AG10803 (cell line): ENCODE measurements at places on chromosomes 7 and 10.

GRCh38 chr7:47814905-47815613, 133.2 kb downstream of the PKD1L1 start:
- DNase-seq: no peak

DNA sequence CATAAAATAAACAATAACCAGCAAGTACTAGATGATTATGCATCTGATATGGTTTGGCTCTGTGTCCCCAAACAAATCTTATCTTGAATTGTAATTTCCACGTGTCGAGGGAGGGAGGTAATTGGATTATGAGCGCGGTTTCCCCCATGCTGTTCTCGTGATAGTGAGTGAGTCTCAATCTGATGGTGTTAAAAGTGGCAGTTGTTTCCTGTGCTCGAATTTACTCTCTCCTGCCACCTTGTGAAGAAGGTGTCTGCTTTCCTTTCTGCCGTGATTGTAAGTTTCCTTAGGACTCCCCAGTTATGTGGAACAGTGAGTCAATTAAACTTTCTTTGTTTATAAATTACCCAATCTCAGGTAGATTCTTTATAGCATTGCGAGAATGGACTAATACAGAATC, 15.1 kb downstream of the CNTNAP2 start:
- DNase-seq: no peak

DNA sequence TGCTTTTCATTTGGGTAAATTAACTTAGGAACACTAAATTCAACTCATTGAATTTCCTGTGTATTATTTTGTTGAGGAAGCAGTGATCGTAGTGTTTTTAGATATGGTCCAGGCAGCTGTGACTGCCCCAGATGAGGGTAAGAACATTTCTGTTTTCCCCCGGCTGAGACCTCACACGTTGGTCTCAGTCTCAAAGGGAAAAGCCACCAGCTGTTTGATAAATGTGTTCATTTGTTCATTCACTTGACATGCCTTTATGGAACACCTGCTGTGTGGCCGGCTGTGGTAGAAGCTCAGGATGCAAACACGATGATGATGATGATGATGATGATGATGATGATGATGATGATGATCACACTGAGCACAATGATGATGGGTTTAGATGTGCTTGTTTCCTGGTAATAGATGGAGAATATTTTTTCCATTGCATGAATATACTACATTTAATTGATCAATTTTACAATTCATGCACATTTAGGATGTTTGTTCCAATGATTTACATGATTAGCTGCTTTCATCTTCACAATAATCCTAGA, 125.6 kb upstream of the ZNF32 start:
- no peak for DNase-seq

DNA sequence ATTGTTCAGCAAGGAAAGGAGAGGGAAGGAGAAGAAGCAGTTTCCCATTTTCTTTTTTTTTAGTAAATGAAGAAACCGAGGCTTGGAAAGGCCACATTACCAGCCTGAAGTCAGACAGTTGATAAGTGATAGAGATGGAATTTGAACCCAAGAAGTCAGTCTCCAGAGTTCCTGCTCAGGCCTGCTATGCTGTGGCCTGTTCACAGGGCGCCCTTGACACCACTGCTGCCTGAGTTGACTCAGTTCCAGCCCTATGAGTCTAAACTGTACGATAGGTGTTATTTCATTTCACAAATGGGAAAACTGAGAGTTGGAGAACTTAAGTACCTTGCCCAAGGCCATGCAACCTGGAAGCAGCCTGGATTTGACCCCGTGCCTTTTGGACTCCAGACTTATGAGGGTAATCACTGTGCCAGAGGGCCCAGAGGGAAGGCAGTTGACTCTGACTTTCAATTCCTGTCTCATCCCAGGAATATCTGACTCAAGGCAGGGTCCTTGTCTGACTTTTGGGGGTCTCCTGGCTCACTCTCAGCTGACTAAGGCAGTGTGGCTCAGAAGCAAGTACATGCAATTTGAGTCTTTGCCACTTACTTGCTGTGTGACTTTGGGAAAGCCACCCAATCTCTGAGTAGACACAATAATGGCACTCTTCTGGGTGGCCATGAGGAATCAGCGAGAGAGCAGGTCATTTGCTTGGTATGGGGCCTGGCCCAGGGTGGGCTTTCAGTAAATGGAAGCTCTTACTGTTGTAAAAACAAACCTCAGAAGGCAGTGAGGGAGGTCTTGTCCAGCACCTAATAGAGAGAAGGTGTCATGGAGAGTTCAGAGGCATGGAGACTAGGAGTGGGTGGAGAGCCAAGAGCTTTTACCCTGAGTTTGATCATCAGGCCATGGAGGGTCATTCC, 17.9 kb upstream of the RBM20 start:
- no peak for DNase-seq

DNA sequence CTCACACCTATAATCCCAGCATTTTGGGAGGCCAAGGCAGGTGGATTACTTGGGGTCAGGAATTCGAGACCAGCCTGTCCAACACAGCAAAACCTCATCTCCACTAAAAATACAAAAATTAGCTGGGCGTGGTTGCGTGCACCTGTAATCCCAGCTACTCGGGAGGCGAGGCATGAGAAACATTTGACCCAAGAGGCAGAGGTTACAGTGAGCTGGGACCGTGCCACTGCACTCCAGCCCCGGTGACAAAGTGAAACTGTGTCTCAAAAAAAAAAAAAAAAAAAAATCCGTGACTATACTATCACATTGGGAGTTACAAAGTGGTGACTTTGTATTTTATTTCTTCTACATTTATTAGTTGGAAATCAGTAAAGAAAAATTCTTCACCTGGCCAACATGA, 101.2 kb downstream of the EPC1 start:
- no peak for DNase-seq

GRCh38 chr10:98172073-98172472, 37.6 kb downstream of the R3HCC1L start:
- peak; percentile 84 for DNase-seq

DNA sequence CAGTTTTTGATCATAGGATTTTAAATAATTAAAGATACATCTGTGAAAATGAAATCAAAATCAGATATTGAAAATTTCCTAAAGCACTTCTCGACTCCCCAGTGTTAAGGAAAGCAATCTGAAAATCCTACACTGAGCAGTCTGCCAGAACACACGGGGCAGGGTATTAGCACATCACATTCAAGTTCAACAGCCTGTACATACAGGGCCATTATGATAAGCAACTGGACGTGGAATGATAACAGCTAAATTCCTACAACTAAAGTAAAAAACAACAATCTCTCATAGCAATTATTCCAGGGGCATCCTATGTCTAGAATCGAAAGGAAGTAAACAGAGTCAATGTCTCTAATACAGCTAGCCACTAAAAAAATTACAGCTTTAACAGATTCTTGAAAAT, 31.7 kb downstream of the TRDMT1 start:
- DNase-seq: no peak

DNA sequence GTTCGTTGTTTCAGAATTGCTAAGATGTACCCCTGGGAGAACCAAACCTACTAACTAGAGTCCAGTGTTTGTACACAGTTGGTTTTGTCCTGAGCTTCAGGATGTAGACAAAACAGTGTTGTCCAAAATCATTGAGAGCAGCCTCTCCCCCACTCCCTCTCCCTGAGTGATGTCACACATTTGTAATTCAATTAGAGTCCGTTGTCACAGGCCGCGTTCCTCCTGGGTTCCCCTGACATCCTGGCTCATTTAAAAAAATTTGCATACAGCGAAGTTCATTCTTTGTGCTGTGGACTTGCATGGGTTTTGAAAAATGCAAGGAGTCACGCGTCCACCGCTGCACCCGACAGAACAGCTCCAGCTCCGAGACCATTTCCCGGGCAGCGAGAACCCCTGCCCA, 10.3 kb downstream of the GRIFIN start:
- no peak for DNase-seq

DNA sequence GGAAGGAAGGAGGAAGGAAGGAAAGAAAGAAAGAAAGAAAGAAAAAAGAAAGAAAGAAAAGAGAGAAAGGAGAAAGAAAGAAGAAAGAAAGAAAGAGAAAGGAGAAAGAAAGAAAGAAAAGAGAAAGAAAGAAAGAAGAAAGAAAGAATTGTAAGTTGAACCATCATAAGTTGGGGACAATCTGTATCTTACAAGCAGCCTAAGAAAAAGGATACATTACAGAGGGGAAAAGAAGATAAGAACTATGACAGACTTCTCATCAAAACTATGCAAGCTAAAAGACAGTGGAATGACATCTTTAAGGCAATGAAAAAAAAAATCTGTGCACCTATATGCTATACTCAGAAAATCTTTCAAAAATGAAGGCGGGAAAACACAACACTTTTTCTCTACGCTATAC, 50.3 kb upstream of the SP4 start:
- DNase-seq: no peak

DNA sequence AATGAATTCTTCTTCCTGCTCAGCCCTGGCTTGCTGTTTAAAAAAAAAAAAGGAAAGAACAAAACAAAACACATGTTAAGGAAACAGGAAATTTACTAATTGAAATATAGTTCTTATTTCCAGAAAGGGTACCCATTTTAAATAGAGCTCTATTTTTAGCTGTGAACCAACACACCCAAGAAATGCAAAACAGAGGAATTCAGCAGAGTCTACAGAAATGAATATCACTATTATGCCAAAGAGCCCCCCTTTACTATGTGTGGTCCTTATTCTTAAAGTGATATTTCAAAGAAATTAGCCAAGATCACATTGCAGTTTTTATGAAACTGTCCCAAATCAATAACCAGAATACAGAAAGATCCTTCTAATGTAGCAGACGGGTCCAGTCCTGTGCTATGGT, 53.7 kb downstream of the CCDC6 start:
- DNase-seq: no peak

DNA sequence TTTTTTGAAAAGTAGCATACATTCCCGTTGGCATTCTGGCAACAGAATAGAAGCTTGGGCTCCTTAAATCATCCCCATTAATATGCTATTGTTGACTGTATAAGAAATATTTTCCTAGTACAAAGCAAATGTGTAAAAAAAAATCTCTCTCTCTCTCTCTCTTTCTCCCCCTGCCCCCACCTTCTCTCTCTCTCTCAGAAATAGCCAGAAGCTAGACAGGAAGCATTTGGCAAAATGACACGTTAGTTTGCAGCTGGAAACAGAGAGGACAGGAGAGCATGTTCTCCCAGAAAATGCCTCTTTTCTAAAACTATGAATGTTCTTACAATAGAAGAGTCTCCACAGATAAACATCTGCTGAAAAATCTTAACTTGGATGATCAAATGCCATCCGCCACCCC, 59.6 kb upstream of the AKR1E2 start:
- peak; percentile 44 for DNase-seq

DNA sequence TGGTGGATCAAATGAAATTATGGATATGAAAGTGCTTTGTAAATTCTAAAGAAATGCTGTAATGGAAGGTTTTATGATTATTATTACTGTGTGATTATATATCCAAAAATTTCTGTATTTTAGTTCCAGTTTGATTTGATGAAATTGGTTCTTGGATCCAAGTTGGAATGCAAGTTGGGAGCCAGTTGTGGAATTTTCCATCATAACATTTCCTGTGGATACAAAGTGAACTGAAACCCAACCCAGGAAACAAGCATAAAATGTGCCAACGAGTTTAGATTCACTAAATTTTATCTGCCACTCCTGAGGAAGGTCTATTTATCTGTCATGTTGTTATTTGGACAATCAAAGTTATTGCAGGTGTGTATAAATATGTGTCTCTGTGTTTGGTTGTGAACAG, 131.4 kb upstream of the MDFIC start:
- peak; percentile 9 for DNase-seq

- DNase-seq: no peak
Measured at GRCh38 chr10:24552346-24553016, 171.2 kb downstream of the ARHGAP21 start.

- DNase-seq: no peak
Measured at GRCh38 chr10:129796710-129797420, 167.2 kb downstream of the EBF3 start.

GRCh38 chr7:21972397-21972784, 26.7 kb upstream of the CDCA7L start:
- DNase-seq: no peak
